T47D (cell line): ENCODE measurements at places on chromosomes 2 and 18.

DNA sequence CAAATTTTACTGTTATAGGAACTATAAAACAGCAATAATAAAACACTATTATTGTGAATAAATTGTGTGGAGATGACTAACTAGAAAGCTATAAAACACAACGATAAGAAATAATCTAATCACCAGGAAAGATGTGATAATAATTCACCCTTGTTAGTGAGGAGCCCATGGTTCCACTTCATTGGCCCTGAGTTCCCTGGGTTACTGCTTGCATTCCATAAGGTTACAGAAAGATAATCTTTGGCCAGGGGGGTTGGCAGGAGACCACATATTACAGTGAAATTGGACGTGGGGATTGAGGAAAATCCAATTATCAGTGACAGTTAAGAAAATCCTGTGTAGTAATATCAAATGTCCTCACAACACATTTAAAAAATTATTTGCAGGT, 2.5 kb upstream of the CPO start:
- no peak for DNase-seq

DNA sequence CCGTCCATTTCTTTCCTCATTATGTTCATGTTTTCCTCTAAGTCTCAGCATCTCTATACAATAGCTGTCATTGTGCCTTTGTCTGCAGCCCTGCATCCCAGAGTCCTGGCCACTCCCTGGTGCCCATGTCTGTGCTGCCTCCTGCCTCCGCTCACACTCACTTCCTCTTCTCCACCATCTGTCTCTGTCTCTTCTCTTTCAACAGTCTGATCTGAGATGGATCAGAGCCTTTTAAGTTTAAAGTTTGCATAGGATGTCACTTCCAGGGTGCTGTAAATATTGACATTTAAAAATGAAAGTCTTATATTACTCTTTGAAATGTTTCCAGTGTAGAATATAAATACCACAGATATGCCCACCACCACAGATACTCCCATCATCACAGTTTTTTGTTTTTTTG, 42.7 kb downstream of the UBE2F start:
- no peak for DNase-seq

DNA sequence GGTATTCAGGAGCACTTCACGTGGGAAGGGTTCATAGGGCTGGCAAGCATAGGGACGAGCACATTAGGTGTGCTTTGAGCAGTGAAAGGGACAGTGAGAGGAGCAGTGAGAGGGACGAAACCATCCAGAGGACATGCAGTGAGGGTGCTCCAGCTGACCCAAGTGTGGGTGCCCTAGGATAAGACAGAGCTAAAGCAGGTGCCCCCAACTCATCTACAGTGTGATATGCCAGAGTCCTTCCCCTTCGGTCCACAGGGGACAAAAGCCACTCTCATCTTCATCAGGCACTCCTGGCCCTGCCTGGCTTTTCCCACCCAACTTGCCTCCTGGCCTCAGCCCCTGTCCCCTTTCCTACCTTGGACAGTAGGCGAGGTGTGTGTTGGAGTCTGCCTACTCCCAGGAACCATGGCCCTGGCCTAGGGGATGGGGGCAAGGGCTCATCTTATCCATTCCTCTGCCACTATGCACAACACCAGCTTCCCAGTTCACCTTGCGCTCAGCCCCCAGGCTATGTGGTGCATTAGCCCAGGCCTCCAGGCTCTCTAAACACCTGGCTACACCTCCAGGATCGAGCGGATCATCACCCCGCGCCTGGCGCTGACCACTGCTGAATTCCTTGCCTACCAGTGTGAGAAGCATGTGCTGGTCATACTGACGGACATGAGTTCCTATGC, 16.1 kb upstream of the ANKRD53 start:
- no peak for DNase-seq

- no peak for DNase-seq
Observed at GRCh38 chr2:43934567-43934966, 61.2 kb downstream of the LRPPRC start.

DNA sequence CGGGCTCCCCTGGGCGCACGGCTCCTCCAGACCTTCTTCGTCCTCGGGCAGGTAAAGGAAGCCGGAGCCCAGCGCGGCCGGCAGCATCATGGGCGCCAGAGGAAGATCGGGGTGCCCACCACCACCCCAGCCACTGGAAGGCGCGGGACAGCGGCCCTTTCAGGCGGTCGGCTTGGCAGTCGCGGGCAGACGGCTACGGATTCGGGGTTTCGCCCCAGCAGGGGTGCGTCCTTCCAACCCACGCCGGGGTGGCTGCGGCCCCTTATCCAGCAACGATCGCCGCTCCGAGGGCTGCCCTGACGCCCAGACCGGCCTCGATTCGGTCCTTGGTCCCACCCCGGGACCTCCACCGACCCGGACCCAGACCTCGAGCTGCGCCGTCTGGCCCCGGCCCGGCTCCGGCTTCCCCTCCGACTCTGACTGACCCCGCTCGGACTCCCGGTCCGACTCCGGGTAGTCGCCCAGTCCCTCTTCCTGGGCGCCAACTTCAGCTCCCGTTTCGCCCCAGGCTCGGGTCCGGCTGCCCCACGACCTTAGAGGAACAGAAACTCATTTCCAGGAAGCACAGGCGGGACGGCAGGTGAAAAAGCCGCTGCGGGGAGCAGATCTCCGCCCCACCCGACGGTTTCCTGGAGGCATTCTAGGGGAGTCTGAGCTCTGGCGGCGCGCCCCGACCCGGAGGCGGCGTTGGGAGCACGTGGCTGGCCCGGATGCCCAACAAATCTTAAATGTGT, 30.2 kb upstream of the SSB start:
- no peak for DNase-seq

DNA sequence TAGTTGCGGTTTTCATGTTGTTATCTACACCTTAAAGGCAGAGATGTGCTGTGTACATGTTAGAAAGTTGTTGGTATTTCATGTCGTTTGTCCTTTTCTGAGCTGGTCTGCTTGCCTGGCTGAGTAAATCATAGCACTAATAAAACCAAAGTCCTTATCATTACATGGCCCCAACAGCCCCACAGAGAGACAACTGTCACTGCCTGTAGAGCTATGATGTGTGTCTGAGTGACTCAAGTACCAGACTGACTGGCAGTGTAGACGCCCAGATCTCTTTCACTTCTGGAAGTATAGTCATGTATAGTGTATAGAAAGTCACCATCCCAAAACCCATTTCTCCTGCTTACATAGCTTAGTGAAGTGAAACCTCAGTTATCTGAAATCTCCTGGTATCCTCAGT, 4.3 kb downstream of the SOCS6 start:
- DNase-seq, result no peak

GRCh38 chr2:84940088-84940470, 30.9 kb upstream of the KCMF1 start:
- DNase-seq, result no peak

DNA sequence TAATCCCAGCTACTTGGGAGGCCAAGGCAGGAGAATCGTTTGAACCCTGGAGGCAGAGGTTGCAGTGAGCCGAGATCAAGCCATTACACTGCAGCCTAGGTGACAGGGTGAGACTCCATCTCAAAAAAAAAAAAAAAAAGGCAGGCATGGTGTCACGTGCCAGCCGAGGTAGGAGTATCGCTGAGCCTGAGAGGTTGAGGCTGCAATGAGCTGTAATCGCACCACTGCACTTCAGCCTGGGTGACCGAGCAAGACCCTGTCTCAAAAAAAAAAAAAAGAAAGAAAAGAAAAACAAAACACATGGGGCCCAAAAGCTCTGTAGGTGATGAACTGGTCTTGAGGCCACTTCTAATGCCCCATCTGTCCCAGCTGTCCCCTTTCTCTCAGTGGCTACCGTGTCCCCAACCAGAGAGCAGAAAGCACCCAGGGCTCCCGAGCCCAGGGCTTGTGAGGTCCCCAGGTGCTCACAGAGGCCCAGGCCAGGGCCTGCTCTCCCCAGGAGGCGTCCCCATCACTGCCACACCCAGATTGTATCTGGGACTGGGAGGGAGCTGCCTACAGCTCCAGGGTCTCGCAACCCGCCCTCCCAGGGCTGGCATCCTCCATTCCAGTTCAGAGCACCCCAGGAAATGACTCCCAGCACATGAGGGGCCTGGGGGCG, 8.5 kb downstream of the KLHL30 start:
- DNase-seq, result no peak

- peak; percentile 1 for DNase-seq
Observed at GRCh38 chr2:147331790-147332419, 512.9 kb upstream of the ACVR2A start.

DNA sequence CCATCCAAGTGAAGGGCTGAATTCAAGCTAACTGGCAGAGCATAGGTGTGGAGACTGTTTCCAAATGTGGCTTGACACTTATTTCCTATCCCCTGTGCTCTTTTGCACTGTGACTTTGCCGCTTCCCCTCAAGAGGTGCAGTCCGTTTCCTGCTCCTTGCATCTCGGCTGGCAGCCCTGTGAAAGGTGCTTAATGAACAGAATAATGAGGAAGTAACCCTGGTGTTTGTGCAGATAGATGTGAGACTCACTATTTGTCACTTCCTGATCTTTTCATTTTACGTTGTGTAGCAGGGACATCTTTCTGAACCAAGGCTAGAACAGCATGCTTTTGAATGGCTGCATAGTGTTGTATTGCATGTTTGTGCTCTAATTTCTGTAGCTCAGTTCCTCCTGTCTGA, 60.8 kb downstream of the CEP192 start:
- DNase-seq, result no peak

- DNase-seq, result no peak
Observed at GRCh38 chr18:41982942-41983660, 28.1 kb downstream of the PIK3C3 start.
